Endothelial cell of umbilical vein (primary cell): ENCODE measurements at places on chromosomes 6 and 20. TPM values are rescaled to one million over a fixed set of nuclear protein-coding genes. Genes with fewer than 3 reads are reported as not detected.

- DNase-seq, result no peak
Measured at GRCh38 chr20:50717974-50718761, 13.2 kb upstream of the PARD6B start.

GRCh38 chr6:73695619-73696421 is at the start of gene CD109:
TSS of gene CD109 (plus strand) at chr6:73696203. CDS start at chr6:73696216, 13 bp downstream.
- peak; percentile 94 for DNase-seq

DNA sequence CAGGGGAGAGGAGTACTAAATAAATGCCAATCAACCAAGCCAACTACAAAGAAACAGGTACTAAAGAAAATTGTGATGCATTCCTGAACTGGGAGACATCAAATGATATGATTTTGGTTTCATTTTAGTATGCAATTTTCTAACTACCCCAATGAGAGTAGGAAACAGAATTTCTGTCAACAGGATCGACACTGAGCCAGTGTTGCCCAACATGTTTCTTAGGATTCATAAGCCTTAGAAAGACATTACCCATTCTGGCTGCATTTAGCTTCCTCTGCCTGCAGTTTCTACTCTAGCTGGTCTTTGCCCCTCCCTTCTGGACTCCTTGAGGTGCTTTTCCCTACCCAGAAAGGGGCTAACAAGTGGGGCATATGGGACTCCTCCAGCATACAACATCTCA is 49.8 kb downstream of the KCTD20 start:
- DNase-seq, result no peak

GRCh38 chr6:109224107-109224875 is 129.0 kb downstream of the CEP57L1 start:
- no peak for DNase-seq

- no peak for DNase-seq
Measured at GRCh38 chr20:19257865-19258264, 45.4 kb downstream of the SLC24A3 start.

DNA sequence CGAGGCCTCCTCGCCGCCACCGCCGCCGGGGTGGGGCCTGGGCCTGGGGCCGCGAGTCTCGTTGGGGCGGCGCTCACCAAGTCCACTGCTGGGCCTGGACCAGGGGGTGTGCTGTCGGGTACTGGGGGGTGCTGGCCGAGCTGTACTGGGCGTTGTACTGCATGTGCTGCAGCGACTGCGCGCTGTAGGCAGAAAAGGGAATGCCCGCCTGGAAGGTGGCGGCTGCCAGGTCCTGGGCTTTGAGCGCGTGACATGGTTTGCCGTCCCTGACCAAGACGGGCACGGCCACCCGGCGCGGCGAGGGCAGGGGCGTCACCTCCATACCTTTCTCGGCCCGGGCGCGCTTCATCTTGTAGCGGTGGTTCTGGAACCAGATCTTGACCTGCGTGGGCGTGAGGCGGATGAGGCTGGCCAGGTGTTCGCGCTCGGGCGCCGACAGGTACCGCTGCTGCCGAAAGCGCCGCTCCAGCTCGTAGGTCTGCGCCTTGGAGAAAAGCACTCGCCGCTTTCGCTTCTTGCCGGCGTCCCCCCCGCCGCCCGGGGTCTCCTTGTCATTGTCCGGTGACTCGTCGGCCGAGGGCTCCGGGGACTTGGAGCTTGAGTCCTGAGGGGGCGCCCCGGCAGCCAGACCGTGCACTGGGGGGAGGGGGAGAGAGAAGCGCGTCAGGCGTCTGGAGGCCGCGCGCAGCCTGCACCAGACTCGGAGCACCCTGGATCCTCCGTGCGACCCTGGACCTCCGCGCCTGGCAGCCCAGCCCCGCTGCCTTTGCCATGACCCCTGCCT is 1.8 kb downstream of the NKX2-2 start:
- no peak for DNase-seq

- DNase-seq, result peak; percentile 72
Measured at GRCh38 chr6:121453191-121453590, 17.7 kb downstream of the GJA1 start.

- no peak for DNase-seq
Measured at GRCh38 chr20:54407459-54407858, 67.9 kb upstream of the DOK5 start.

The AGPAT4 gene
- 15.2 and 15.4 TPM in 2 replicates for total RNA-seq

The SCUBE3 gene
- total RNA-seq, result 0.62 and 1.5 TPM in 2 replicates

The OR12D3 gene
- total RNA-seq, result not detected in 2 replicates

The KCNK15 gene
- total RNA-seq, result not detected in 2 replicates

The SAMD5 gene
- 4.6 and 6.9 TPM in 2 replicates for total RNA-seq

The XKR7 gene
- 0.04 TPM in 1 of 2 replicates, not detected in the other for total RNA-seq

GRCh38 chr20:24227600-24227999 is 239.0 kb upstream of the GGTLC1 start:
- no peak for DNase-seq

GRCh38 chr6:69232911-69233448 is 563.8 kb downstream of the LMBRD1 start:
- peak; percentile 15 for DNase-seq

DNA sequence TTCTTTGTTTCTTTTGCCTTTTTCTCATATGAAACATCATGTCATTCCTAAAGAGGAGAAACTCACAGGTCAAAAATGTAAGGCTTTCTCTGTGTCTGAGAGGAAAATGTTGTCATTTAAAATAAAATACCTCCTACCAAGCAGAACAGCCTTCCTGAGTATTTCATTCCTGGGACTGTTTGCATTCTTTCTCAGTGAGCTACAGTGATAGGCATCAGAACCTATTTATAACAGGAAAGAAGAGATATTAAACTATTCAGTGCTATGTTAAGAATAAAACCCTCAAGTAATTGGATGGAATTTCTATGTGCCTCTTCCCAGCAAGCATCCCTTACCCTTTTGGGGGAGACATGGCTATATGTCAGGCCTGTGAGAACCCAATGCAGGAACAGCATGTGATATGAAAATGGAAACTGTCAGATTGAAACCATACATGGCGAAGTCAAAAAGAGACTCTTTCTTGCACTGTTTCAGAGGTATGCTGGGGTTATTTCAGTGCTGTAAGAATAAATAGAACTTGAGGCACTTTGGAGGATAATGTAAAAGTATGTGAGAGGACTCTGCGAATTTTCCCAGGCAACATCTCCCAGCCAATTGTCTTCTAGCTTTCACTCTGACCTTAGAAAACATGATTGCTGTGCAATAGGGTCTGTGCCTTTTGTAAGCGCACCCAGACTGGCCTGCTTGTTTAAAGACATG is 133.8 kb upstream of the CCN2 start:
- peak; percentile 95 for DNase-seq

DNA sequence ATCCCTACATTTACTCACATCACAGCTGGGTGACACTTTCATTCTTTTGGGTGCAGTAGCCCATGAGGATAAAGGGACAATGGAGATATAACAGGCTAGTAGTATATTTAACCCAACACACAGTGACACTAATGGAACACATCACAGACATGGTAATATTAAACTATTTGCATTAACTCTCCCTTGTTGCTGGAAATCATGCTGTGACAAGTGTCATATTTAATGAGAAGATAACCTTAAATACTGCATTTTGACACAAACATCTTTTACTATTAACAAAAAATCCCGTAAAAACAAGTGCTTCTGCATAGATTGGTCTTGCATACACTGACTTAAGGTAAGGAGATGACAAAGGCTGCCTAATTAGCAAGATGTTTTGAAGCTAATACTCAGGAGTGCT is 45.5 kb downstream of the CNR1 start:
- DNase-seq, result no peak

The RBM39 gene
- total RNA-seq, result 291 and 309 TPM in 2 replicates

DNA sequence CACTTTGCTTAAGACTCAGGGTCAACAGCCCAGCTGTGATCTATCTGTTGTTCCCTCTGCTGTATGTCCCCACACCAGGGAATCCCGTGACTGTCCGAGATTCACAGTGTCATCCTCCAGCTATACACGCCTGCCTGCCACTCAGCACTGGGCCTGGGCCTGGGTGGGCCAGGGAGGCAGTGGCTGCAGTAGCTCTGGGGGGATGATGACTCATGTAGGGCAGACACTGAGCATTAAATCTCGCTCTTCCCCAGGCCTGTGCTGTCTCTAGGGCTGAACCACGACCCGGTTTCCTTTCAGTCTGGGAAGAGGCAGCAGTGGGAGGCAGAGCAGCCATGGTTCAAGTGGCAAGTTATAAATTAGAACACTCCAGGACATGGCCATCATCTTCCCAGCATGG is 173.9 kb downstream of the LRFN2 start:
- DNase-seq, result no peak

GRCh38 chr20:23415959-23416583 is 5.2 kb downstream of the NAPB start:
- no peak for DNase-seq

DNA sequence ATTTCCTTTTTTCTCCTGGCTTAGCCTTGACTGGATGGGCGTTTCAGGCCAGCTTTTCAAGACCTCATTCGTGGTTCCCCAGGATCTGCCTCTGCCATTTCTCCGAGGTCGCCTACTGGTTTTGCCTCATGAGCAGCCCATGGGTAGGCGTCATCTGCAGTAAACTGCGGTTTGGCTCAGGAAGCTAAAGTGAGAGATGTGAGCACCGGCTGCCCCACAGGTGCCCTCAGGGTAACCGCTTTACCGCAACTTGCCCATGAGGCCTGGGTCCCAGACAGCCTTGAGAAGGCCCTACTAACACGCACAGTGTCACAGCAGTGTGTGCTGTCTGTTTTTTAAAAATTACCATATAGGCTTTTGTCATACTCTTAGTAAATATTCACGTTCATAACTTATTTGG is 53.4 kb upstream of the TBXT start:
- DNase-seq, result no peak

- DNase-seq, result no peak
Measured at GRCh38 chr20:47749339-47749738, 35.9 kb downstream of the SULF2 start.

The ARMH2 gene
- not detected in 2 replicates for total RNA-seq

The BPIFB1 gene
- not detected in 2 replicates for total RNA-seq
